Renal pelvis (tissue), 12 donors: ENCODE measurements at places on chromosomes 11 and 22. TPM values are rescaled to one million over a fixed set of nuclear protein-coding genes. Genes with fewer than 3 reads are reported as not detected.

DNA sequence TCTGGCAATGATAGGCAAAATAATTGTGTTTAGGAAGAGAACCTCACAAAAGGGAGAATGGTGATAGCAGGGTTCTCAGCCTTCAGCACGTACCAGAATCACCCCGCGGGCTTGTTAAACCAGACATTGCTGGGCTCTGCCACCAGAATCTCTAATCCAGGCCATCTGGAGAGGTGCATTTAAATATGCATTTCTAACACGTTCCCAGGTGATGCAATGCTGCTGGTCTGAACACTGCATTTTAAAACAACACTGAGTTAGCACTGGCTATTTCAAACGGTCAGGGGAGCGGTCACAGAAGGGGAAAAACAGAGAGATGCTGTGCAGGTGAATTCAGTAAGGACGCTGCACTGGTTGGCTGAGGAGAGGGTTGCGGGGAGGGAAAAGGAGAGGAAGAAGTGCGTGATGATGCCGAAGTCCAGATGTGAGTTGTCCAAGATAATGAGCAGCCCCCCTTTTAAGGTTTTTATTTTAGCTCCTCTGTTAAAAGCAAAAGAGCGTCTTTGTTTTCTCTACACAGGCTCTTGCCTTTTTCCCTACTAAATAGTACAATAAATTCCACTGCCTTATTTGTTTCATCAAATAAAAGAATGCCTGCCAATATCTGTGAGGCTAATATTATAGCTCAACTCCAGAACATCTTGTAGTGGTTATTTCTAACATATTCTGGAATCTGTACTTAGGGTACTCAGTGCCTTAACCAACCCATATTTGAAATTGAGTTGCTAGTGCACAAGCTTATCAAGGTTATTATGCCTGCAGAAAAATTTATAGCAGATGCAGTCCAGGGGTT lies 109.6 kb upstream of the POU2AF2 start:
- no peak for DNase-seq

The MMP12 gene
- polyA plus RNA-seq, result 4.7 TPM

GRCh38 chr11:99630629-99631028 lies 609.9 kb downstream of the CNTN5 start:
- no peak for DNase-seq

- no peak for DNase-seq
Measured at GRCh38 chr11:79084382-79084781, 356.4 kb downstream of the TENM4 start.

The ANGPTL5 gene
- not detected for polyA plus RNA-seq

The FBXO3 gene
- 52.5 TPM for polyA plus RNA-seq

The TMEM151A gene
- polyA plus RNA-seq, result not detected

GRCh38 chr11:114571712-114572111 lies 12.0 kb upstream of the NXPE1 start:
- DNase-seq, result no peak

The NOX4 gene
- polyA plus RNA-seq, result 40.7 TPM

- no peak for DNase-seq
Measured at GRCh38 chr22:23781065-23781464, 5.7 kb upstream of the SMARCB1 start.

DNA sequence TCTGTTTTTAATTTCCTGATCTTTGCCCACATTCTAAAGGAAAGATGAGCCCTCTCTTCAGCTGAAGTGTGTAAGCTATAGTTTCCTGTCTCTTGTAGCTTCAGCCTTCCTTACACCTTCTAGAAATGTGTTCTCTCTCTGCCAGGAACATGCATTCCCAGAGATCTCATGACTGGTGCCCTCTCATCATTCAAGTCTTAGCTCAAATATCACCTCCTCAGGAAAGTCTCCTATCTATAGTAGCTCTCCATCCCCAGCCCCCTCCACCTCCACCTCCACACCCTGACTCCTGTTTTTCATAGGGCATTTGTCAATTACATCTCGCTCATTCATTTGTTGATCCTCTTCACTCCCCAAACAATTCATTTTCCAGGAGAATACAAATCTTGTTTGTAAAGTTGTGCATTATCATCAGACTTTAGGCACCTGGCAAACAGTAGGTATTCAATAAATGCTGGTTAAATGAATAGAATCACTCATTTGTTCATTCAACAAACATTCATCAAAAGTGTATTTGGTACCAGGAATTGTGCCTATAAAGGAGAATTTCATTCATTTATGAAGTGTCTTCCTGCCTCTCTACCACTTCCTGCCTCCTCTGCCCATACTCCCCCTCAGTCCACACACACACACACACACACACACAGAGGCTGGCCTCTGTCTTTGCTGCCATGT lies 160.3 kb downstream of the BBOX1 start:
- DNase-seq, result no peak

DNA sequence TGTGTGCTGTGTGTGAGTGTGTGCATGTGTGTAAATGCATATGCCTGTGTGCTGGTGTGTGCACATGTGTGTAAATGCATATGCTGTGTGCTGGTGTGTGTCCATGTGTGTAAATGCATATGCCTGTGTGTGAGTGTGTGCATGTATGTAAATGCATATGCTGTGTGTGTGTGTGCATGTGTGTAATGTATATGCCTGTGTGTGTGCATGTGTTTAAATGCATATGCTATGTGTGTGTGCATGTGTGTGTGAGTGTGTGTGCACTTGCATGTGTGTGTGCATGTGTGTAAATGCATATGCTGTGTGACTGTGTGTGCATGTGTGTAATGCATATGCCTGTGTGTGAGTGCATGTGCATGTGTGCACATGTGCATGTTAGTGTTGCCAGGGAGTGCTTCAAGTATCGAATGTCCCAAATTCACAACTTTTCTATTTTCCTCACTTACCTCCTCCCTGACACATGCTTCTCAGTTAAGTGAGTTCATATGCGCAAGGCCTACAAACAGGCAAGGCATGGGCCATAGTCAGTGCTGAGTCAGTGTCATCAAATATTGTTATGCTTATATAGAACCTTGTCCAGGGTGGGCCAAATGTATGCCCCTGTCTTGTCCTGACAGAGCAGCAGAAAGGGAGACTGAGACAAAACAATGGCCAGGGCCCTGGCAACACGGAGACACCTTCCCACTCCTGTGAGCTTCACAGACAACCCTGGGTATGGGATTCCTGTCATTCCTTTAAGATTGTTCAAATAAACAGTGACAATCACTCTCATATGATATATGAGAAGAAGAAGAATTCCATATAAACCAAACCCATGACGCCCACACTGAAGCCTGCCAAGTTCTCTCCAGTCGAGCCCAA lies 38.6 kb downstream of the GGTLC2 start:
- DNase-seq, result no peak

DNA sequence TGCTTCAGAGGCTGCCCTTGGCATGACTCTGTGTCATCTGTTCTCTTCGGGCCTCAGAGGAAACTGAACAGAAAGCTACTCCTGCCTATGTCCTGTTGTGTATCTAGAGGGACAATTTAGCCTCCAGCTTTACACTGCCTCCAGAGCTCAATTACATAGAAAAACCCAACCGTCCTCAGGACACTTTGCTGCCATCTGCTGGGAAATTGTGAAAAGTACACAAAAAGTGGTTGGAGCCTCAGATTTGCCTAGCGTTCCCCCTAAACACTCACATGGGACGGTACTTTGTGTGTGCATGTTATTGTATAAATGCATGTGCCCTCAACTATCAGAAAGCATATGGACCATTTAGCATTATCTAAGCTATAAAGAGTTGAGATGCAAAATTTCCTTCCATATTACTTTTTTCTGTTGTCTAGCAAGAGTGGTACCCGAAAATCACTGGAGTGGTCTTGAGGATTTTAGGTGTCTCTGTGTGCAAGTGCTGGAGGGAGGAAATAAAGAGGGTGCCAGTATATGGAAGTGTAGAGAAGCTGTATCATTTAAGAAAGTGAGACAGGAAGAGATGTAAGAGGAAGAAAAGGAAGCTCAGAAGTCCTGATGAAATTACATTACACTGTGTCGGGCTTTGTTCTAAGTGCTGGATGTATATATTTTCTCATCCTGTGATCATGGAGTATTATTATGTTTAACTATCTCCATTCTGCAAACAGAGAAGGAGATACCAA lies 8.7 kb upstream of the MS4A4E start:
- no peak for DNase-seq

The DDIAS gene
- polyA plus RNA-seq, result 7.1 TPM

DNA sequence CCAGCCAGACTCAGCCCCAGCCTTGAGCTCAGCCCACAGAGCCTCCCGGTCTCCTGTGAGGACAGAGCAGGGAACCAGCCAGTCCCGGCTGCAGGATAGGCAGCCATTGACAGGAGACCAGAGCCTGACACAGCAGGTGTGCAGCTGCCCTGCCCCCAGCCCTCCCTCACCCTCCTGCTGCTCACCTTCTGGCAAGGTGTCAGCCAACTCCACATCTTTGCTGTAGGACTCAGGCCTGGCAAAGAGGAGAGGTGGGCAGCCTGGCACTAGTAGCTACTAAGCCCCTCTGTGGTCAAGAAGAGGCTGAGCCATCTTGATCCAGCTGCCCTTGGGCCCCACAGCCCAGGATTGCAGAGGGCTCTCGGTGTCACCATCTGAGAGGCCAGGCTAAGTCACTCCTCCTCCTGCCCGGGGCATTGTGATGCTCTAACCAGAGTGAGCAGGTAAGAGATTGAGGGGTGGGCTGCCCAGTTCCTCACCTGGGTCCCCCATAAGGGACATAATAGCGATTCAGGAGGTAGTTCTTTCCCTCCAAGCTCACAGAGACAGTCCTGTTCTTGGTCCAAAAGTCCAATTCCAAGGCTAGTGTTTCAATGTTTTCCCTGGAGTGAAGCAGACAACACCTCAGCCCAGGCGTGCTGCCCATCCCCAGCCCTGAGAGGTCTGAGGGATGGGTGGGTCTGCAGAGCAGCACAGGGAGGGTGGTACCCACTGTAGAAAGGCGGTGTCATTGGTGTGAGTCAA lies 18.6 kb downstream of the TREH start:
- DNase-seq, result no peak

DNA sequence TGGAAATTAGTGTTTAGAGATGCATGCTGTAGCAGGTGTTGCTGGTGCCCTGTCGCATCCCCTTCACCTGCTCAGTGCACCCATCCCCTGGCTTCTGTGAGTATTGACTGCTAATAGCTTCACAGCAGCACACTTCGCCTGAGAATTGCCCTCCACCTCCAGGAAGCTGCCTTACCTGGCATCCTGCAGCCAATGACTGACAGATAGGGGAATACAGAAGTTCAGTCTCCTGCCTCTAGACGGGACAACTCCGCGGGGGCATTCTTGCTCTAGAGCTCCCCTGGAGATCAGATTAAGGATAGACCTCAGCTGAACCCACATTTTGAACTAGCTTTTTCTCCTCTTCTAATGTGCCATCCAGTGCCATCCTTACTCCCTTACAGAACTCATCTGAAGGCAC lies 9.3 kb upstream of the CD3E start:
- DNase-seq, result no peak

DNA sequence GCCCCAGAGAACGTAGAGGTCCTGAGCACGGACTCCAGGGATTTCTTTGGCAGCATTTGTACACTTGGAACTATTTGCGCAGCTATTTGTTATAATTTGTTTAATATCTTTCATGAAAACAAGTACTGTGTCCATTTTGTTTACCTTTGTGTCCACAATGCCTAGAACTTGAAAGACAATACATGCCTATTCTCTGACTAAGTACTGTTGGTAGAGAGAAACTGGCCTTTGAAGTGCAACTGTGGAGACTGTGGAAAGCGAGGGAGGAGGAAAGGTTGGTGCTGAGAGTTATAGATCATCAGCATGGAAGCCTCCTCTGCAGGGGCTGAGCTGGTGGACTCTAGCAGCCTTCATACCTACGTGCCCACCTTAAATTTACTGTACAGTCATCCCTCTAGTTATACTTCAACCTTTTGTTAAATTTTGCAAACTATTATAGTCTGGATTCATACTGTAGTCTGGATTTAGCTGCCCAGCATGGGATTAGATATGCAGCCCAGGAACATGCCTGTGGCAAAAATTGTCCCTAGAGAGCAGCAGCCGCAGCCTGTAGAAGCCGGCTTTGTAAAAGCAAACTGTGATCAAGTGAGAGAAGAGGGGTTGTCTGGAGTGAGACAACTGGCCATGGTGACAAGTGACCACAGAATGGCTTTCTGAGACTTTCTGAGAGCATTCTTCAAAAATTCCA lies 24.2 kb upstream of the YAP1 start:
- no peak for DNase-seq

The PHOX2A gene
- not detected for polyA plus RNA-seq
